Activated CD4-positive, alpha-beta T cell treated with anti-CD3 and anti-CD28 coated beads for 24 hours (primary cell): ENCODE measurements at places on chromosomes 16 and 17.

GRCh38 chr17:30273373-30273772 lies 18.4 kb downstream of the BLMH start:
- DNase-seq, result no peak

GRCh38 chr17:50689956-50690886 lies 17.5 kb downstream of the ANKRD40 start:
- DNase-seq, result no peak

GRCh38 chr17:29732613-29733012 lies 109.9 kb upstream of the CORO6 start:
- no peak for DNase-seq

DNA sequence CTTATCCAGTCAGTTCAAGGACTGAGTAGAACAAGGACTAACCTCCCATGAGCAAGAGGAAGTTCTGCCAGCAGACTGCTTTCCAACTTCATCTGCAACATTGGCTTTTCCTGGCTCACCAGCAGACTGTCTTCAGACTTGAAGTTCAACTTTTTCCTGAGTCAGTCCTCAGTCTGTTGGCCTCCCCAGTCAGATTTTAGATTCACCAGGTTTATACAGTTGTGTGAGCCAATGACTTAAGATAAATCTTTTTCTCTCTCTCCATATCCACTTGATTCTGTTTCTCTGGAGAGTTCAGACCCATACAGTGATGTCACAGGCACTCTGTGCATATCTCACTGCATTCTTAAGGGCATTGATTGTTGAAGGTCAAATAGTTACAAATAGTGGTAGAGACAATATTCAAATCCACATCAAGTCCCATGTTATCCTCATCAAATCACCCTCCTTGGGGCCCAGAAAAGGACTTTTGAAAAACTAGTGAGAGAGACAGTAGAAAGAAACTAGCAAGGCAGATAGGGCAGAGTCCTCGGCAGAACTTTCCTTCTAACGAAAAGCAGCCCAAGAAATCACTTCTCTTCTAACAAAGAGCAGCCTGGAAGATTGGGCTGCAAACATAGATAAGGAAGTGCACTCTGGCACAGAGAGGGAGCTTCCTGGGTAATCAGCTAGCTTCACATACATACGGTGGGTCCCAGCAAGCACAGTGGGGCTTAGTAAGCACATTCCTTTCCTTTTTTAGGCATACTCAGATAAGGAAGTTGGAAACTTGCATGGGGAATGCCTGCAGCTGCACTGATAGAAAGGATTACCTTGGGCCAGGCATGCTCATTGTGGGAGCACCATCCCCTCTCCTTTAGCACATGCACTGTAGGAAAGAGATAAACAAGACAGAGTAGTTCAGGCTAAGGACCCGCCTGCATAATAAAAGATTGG lies 132.3 kb upstream of the FAM20A start:
- DNase-seq, result no peak
